ENCODE measurements at places on chromosomes 13 and 19. TPM values are rescaled to one million over a fixed set of nuclear protein-coding genes. Genes with fewer than 3 reads are reported as not detected.

Gene VPS36
- 51.4 TPM for total RNA-seq

- no peak for DNase-seq
These were observed 12.8 kb downstream of the ZNF439 start for GRCh38 chr19:11861301-11861700.

- no peak for DNase-seq
These were observed 60.0 kb upstream of the SPRY2 start for GRCh38 chr13:80400865-80401426.

DNA sequence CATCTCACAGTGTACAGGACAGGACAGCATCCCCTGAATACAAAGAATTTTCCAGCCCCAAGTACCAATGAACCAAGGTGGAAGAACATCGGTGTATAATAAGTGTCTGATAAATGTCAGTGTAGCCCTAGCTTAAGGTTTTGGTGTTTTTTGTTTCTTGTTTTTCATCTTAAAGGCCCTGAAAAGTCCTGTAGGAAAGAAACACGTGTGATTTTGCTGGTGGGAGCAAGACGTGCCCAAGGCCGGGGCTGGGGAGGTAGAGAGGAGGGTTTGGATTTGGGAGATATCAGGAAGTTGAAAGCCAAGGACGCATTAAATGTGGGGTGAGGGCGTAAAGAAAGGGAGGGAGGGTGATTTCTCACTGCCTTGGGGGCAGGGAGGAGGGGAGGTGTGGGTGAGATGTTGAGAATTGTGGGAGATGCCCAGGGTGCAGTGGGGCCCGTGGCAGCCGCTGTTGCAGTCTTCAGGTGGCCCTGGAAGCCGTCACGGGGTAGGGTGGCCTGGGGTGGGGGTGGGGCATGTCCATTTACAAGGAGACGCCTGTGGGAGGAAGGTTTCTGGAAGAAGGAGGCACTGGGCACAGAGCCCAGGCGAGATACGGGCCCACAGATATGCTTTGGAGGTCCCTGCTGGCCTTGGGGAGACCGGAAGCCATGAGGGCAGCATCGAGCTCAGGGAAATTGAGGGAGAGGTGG lies 6.7 kb downstream of the CAMSAP3 start:
- DNase-seq: no peak

- no peak for DNase-seq
These were observed 54.1 kb downstream of the MRPL57 start for GRCh38 chr13:21230516-21230915.
